ENCODE measurements at places on chromosomes 1 and 21.

GRCh38 chr1:162028726-162029125, 5.1 kb upstream of the OLFML2B start:
- no peak for DNase-seq

DNA sequence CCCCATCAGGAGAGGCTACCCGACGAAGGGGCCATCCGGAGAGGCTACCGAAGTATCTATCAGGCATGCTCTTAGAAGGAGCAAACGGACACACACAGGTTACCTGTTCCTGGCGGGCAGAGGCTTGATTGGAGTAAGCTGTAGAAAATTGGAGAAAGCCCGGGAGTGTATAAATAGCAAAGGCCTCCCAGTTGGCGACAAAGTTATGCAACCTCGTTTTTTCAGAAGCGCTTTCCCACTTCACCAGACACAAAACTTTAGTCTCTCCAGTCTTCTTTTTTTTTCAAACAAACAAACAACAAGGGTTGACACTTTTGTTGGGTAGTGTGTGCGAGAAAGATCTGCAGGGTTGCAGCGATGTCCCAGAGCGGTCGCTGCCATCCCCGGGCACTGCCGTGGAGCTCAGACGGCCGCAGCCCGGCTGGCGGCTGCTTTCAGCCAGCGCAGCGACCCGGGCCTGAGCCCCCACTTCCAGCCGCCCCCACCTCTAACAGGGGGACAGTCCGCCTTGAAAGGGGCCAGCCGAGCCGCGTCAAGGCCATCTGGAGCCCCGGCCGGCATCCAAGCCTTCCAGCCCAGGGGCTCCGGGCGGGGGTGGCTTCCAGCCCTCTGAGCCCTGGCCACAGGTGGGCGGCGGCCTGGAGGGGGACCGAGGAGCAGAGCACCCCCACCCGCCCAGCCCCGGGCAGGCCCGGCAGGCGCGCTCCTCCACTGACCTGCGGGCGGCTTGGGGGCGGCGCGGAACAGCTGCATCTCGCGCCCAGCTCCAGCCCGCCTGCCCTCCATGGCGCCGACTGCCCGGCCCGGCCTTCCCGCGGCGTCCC, 616 bp downstream of the MCOLN3 start:
- no peak for DNase-seq

GRCh38 chr1:234866007-234866866, 256.3 kb upstream of the IRF2BP2 start:
- DNase-seq: no peak

DNA sequence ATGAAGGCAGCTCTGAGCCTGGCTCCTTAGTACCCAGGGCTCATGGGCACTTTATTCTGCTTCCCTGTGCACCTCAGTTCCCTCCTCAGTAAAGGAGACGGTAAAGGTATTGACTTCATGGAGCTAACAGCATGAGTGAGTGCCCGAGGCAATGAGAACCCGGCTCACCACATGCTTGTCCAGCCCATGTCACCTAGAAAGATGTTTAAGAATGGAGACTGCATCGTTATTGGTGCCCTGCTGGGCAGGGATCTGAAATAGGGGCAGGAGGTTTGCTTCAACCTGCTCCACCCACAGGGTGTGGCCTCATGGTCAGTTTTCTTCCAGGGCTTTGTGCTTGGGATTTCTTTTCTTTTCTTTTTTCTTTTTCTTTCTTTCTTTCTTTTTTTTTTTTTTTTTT, 7.0 kb upstream of the KCNE1 start:
- DNase-seq: no peak

- DNase-seq: no peak
These were observed 28.6 kb upstream of the LRRC3 start for GRCh38 chr21:44426663-44427191.

DNA sequence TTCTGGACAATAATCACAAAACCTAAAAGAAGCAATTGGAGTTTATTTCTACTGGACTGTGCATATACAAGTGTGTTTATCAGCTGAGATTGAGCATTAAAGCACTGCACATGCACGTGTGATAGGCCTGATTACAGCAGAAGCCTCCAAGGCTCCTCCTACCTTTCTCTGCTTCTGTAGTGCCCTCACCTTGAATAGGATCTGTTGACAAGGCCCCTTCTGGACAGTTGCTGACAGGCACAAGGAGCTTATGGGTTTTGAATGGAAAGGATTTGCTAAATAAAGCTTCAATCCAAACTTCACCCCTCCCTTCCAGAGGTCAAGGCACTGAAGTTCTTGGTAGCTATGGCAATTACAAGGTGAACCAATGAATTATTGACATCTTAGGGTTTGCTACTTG, 7.9 kb upstream of the SGIP1 start:
- no peak for DNase-seq

DNA sequence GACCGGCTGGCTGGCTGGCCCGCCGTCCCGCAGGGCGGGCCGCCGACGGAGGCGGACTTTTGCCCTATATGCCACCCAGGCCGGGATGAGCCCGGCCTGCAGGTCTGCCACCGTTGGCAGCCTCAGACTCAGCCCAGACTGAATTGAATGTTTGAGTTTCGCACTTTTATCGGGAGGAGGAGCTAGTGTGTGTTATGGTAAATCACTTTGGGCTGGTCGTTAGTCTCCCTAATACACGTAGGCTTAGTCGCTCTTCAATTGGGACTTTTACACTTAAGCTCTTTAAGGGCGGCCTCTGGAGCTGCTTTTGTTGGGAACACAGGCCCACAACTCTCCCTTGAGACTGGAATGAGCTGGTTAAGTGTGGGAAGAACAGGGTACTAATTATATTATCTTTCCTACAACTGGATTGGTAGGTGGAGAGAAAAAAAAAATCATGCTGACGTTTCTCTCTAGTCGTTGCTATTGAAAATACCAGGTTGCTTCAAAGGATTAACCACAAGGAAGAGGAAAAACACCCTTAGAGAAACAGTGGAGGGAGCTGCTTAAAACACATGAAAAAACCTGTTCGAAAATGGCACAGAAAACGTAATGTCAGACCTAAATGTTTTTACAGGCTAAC, 1.4 kb upstream of the IRF2BP2 start:
- DNase-seq: no peak

DNA sequence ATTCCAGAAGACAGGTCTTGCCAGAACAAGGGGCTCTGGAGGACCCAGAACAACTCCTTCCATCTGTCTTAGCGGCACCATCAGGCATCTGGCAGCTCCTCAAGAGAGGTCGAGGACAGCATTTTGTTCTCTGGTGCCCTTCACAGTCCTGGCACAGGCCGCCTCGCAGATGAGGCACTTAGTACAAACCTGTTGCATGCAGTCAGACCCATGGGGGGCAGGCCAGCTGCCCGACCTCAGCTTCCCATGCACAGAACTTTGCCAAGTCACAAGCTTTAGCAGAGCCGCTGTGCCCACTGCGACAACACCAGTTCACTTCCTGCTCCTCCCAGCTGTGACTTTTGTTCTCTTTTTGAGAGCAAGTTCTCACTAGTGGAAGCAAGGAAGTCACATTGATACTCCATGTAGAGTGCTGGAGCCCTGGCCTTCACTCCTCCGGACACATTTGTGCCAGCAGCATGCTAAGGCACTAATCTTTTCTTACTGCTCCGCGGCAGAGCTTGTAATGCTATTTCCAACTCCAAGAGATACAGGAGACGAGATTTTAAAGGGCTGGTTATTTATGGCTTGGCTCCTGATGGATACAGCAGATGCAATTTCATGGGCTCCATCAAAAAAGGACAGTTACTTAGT, 44.6 kb downstream of the HMGB4 start:
- DNase-seq: peak; percentile 23

- peak; percentile 80 for DNase-seq
These were observed 35.4 kb downstream of the PTPRU start for GRCh38 chr1:29271724-29272123.

DNA sequence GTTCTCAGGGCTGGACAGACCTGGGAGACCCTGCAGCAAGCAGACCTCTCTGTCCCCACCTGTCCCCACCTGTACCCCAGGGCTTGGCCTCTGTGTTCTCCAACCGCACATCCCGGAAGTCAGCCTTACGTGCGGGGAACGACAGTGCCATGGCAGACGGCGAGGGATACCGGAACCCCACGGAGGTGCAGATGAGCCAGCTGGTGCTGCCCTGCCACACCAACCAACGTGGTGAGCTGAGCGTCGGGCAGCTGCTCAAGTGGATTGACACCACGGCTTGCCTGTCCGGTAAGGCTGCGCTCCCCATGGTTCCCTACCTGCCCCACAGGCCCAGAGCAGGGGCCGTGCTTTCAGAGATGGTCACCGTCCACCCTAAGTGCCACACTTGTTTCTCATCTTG, 36.5 kb downstream of the ACOT11 start:
- no peak for DNase-seq

DNA sequence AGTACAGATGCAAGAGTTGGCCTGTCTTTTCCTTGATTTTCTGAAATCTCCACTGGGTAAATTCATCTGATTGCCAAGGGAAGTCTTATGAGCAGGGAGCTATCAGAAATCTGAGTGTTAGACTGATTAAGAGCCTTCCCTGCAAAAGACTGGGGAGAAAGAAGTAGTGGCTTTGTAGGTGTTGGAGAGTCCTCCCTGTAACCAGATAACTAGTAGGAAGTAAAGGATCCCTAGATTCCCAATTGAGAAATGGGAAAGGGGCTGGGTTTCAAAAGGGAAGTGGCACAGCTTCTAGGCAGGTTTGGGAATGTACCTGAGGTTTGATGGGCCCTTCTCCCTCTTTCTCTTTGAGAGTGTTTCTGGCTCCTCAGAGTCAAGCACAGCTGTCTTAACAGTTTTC, 2.1 kb downstream of the TLCD4 start:
- DNase-seq: no peak

- peak; percentile 66 for DNase-seq
These were observed at the start of gene MARK1 for GRCh38 chr1:220527908-220528678. Gene MARK1, plus strand, starts transcription at chr1:220528136. Its CDS starts 687 bp downstream, at chr1:220528823.

DNA sequence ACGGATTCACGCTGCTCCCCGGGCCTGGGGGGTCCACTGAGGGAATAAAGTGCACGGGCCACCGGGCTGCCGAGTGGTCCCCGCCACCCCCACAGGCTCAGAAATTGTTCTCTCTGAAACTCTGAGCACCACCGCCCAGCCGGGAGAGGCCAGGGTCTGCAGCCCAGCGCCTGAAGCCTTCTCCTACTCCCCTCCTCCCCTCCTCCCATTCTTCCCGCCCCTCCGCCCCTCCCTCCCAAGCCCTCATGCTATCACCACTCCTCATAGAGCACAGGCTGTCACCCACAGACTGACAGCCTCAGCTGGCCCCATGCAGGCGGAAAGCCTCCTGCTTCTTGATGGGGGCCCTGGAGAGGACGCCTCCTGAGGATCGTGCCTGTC, 707 bp upstream of the GPR153 start:
- DNase-seq: no peak

DNA sequence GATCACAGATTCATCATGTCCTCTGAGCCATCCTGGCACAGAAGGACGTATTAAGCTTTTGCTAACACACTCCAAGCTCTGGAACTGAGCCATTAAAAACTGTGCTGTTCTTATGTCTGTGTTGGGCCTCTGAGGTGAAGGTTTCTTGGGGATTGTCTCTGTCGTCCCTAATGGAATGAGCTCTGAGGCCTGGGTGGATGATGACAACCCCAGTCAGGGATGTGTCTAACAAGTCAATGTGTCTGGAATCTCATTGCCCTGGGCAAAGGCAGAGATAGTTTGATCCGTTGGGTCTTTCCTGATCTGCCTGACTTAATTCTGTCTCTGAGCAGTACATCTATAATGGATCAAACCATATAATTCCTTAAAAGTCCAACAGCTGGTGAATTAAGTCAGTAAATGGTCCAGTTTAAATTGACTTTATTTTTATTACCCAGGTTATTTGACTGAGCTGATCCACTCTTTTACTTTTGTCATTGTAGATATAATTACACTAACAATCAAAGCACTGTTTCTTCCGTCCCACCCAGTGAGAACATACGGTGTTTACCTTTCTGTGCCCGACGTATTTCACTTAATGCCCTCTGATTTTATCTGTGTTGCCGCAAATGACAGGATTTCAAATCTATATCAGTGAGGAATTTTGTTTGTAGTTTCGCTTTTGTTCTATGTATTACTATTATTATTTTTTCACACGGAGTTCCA, 38.8 kb upstream of the OR2B11 start:
- no peak for DNase-seq

GRCh38 chr1:153202006-153202405, 1.2 kb upstream of the LELP1 start:
- DNase-seq: no peak

DNA sequence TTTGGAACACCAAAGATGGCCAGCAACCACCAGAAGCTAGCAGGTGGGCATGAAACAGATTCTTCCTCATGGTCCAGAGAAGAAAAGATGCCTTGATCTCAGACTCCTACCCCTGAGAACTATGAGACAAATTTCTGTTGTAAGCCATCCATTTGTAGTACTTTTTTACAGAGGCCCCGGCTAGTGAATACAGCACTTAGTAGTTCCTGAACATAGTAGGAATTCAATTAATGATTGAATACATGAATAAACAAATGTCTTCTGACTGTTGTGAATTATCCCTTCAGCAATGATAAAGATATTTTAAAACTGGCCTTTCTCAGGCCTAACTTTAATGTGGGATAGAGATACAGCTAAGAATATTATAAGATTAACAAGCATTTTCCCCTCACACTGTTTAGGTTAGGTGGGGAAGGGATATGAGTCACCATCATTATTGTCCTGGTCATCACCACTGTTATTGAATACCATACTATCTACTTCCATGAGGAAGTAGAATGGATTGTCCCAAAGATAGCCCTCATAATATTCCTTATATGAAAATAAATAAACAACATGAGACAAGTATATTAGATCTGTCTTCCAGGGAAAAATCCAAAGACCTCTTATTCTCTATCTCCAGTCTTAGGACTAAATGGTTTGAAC, 51.4 kb downstream of the ADCY10 start:
- DNase-seq: no peak

DNA sequence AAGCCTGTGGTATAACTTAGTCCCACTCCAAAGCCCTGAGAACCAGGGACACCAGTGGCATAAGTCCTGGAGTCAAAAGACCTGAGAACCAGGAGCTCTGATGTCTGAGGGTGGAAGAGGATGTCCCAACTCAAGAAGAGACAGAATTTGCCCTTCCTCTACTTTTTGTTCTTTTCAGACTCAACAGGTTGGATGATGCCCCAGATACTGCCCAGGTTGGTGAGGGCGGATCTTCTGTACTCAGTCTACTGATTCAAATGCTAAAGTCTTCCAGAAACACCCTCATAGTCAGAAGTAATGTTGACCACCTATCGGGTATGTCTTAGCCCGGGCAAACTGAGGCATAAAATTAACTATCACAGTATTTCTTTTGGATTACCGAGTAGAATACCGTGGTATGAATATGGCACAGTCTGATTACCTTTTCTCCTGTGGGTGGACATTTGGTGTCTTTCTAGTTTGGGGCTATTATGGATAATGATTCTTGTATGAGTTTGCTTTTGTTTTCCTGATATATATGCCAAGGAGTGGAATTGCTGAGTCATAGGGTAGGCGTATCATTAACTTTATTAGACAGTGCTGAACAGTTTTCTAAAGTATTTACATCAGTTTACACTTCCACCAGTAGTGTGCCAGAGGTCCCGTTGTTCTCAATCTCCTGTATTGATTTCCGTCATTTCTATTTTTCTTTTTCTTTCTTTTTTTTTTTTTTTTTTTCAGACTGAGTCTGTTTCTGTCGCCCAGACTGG, 3.2 kb upstream of the CHAF1B start:
- DNase-seq: no peak
